Activated CD4-positive, alpha-beta T cell treated with anti-CD3 and anti-CD28 coated beads, Interleukin-10, Interleukin-2, amounts not matched to agents 100 ng/mL and 50 ng/mL, durations not matched to agents 16 hours and 8 hours (primary cell): ENCODE measurements at places on chromosomes 4 and X.

DNA sequence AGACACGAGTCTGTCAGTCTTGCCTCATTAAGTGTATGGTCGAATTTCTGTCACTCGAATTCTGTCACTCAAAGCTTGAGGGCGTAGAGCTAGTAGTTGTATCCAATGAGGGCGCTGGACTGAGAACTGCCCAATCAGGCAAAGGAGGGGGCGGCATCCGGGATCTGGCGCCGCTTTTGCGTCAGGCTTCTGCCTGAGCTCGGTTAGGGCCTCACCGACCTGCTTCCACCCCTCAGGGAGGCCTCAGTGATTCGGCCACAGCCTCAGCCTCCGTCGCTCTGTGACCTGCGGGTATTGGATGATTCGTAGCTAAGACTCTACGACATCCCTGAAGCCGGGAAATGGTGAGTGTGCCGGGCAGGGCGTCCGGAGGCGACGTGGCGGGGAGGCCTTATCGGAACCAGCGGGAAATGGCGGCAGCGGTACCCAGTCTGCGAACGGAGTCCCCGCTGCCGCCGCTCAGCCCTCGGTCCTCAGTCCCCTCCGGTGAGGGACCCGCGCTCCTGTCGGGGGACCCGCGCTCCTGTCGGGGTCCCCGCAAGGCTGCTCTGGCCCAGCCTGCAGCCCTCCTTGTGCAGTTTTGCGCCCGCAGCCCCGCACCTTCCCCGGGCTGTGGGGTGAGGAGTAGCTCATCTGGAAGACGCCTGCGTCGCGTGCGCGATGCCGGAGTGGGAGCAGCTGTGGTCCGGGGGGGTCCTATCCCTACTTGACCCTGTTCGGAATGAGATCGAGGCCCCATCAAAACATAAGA is 88.3 kb downstream of the ZNF718 start:
- DNase-seq, result no peak

- DNase-seq, result no peak
Measured at GRCh38 chr4:7241597-7242125, 49.3 kb downstream of the SORCS2 start.

DNA sequence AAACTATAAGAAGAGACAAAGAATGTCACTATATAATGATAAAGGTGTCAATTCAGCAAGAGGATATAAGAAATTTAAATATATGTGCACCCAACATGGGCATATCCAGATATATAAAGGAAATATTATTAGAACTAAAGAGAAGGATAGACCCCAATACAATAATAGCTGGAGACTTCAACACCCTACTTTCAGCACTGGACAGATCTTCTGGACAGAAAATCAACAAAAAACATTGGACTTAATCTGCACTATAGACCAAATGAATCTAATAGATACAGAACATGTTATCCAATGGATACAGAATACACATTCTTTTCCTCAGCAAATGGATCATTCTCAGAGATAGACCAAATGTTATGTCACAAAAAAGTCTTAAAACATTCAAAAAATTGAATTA is 327.7 kb downstream of the PPP1R2C start:
- DNase-seq, result no peak

DNA sequence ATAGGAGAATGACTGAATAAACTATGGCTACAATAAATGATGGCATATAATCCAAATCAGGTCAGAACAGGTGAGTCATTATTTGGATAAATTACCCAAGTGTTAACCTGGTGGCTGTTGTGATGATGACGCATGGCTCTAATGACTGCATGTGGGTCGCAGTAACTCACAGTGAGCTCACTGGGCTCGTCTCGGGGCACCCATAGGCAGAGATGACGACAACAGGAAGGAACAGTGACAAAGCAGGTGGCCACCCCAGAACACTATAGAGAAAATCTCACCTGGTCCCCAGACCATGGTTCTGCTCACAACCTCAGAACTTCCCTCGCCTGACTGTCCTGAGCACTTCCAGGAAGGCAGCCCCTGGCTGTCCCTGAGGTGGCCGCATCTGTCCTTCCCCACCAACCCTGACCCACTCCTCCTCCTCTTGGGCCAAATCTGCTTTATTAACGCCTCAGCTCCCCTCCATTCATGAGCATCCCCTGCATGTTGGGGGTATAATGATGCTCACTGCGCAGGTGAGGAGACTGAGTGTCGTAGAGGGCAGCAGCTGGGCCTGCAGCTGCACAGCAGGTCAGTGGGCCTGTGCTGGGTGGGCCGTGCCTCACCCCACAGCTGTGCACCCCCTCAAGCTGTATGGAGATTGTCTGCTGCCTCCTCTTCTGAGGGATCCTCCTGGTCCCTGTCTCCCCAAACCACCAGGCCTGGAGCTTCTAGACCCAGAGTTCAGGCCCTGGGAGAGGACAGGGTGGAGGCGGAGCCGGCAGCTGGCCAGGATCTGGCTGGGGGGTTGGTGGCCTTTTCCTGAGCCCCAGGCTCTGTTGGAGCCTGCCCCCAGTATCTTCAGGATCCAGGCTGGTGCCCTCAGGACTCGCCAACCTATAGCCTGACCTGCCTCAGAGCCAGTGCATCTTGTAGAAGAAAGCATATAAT is 30.9 kb upstream of the FAM156A start:
- peak; percentile 33 for DNase-seq

- no peak for DNase-seq
Measured at GRCh38 chr4:95889662-95890061, 49.8 kb downstream of the PDHA2 start.

DNA sequence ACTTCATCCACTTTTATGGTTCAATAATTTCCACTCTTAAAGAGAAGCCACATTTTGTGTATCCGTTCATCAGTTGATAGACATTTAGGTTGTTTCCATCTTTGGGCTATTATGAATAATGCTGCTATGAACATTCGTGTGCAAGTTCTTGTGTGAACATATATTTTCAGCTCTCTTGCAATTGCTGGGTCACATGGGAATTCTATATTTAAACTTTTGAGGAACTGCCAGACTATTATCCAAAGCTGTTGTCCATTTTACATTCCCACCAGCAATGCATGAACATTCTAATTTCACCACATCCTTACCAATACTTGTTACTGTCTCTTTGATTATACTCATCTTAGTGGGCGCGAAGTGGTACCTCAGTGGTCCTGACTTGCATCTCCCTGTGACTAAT is 61.9 kb downstream of the NR3C2 start:
- no peak for DNase-seq

DNA sequence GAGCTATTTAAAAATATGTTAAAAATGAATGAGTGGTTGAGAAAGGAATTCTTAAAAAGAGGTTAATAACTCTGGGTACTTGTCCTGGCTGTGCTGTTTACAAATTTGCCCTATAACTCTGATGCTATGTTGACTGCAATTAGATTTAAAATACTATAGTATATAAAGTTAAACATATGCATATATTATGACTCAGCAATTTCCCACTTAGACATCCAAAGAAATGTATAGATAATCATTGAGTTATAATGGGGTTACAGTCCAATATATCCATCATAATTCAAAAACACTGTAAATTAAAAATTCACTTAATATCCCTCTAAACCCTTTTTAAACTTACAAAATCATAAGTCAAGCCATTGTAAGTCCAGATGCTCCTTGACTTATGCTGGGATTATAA is 430.3 kb downstream of the PACRGL start:
- DNase-seq, result no peak

- DNase-seq, result no peak
Measured at GRCh38 chr4:62394766-62395165, 1194.6 kb downstream of the ADGRL3 start.

DNA sequence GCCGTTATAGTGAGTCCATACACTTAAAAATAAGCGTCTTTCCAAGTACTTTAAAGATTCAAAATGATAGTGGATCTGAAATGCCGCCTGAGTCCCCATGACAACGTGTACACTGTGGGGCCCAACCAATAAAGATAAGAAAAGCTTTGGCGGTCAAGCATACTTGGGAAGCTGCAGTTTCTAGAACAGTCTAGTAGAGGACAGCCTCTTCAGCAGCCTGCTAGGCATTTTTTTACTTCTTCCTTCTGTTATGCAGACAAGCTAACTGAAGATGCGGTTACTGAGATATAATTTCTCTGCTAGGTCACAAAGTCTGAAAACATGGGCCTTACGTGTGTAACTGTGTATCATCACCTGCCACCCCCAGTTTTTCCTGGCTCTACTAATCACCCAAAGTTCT is 402 bp upstream of the UPRT start:
- DNase-seq, result no peak

GRCh38 chrX:23945206-23945605 is 37.4 kb downstream of the CXorf58 start:
- DNase-seq, result no peak

DNA sequence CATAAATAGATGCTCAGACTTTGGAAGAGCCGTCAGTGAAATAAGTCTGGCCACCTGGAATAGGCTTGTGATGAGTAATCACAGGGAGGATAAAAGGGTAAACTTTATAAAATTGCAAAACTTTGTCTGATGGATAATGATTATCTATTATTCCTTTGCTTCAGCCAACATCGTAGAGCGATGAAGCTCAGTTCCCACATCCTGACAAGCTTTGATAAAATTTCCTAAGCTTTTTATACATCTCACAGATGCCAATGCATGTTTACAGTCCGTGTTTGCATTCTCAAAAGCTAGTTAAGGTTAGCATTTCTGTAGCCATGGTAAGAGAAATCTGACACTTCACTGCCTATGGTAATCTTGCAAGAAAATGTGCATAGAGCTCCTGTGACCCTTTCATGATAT is 15.4 kb upstream of the UGDH start:
- no peak for DNase-seq

DNA sequence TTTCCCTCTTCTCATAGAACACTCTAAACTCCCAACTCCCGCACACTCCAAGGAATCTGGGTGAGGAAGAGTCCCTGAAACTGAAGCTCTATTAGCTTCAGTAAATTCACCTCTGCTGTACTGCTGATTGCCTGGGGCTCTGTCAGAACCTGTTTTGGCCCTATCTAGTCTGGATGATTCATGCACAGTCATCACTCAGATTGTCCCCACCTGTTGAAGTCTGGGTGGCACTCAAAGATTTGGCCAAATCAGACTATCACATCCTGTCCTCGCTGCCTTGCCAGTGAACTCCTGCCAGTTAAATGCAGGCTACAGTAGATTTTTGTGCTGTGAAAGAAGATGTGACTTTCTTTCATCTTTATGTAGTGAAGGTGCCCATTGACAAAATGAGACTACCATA is 63.5 kb upstream of the EMCN start:
- DNase-seq, result no peak

DNA sequence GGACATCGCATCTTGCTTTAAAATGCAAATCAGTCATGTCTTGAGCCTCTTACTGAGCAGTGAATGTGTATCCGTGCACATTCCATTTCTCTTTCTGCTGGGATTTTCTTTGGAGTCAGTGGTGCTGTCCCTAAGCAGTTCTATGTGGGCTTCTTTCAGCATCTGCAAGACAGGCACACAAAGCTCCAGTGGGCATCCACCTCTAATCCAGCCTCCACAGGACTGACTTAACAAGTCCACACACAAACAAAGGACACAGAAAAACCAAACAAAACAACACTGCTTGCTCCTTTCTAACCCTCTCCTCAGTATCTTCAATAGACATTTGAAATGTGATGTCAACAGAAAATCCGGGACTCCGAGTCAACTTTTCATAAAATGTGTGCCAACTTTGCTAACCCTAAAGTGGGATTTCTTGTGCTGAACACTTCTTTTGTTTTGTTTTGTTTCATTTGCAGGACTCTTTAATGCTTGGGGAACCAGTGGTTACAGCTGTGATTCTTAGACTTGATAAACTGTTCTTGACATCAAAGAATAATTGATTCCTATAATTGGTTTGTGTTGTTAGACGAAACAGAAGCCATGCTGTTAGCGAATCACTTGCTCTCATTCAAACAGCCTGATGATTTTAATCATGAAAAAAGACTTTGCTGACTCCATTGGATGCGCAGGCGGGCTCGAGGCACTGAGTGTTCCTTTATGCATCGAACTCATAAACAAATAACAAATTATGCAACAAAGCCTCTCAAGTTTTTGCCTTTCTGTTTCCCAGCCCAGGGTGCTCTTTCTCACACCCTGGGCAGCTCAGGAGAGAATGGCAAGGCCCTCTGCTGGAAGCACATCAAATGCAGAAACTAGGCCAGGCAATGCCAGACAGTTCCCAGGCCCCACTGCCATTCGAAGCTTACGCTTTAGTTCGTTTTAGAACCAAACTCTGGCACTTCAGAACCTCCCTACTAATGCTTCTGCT is 20.1 kb downstream of the ETNPPL start:
- DNase-seq, result no peak

- no peak for DNase-seq
Measured at GRCh38 chr4:75989846-75990528, 758 bp downstream of the SDAD1 start.

DNA sequence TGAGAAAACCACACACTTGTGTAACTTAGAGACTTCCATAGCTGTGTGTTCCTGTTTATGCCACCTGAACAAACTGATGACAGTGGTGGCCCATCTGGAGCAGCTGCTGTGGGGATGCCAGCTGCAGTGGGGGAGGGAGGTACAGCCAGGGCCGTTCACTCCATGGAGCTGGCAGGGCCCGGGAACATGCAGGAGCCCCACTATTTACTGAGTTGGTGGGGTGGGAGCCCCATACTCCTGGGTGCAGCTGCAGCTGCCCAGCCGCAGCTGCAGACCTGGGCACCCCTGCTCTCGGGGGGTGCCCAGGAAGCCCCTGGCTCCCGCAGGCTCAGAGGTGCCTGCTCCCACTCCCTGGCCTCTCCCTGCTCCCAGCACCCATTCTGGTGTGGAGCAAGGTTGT is 398.6 kb upstream of the RASGEF1B start:
- DNase-seq, result no peak

GRCh38 chrX:154599531-154599930 is 14.6 kb downstream of the CTAG1A start:
- DNase-seq, result no peak

DNA sequence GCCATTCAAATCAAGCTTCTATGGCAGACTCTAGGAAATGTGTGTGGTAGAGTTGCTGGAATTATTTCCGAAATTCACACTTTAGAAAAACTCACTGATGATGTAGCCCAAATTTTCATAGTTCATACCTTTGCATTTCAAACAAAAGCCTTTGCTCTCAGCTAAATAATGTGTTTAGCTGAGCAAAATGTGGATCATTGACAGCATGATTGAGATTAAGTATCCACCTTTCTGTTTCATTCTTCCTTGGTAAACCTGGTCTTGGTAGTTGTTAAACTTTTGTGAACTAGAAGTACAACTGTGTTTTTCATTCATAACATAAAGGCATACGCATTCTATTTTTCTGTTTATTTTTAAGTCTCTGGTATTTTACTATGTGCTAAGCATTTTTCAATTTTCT is 7.2 kb downstream of the PCDH7 start:
- no peak for DNase-seq

- DNase-seq, result no peak
Measured at GRCh38 chrX:100207331-100208024, 202.6 kb downstream of the PCDH19 start.

GRCh38 chr4:44912980-44913379 is 186.6 kb upstream of the GNPDA2 start:
- no peak for DNase-seq

- no peak for DNase-seq
Measured at GRCh38 chr4:156725257-156725656, 246.3 kb downstream of the PDGFC start.

- DNase-seq, result no peak
Measured at GRCh38 chr4:169957785-169958184, 68.4 kb downstream of the MFAP3L start.
